Muscle of leg (tissue), 16 donors: ENCODE measurements at places on chromosomes 5 and 9. TPM values are rescaled to one million over a fixed set of nuclear protein-coding genes. Genes with fewer than 3 reads are reported as not detected.

TTLL11 gene
- 20.4 TPM for polyA plus RNA-seq

SLC24A2 gene
- polyA plus RNA-seq: 0.57 TPM

DNA sequence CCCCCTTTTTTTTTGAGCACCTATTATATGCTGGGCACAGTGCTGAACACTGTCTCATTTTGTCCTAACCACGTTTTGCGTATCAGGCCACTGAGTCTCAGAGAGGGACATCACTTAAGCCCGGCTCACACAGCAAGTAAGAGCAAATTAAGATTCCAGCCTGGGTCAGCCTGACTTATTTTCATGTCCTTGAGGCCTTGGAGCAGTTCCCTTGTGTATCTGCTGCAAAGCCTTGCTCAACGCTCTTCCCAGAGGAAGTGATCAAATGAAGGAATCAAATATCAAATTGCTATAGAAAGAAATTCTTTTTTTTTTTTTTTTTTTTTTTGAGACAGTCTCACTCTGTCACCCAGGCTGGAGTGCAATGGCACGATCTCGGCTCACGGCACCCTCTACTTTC is 30.7 kb downstream of the ERGIC1 start:
- DNase-seq: no peak
- H3K4me3 ChIP-seq: no peak overlapping the region
- no peaks in the 10 kb centered on the region for H3K27me3 ChIP-seq
- peaks cover 52% of the 10 kb centered on the region for H3K4me1 ChIP-seq
- no peak overlapping the region for H3K27ac ChIP-seq

- no peak overlapping the region for H3K27ac ChIP-seq
- peaks cover 43% of the 10 kb centered on the region for H3K36me3 ChIP-seq
- DNase-seq: peak; percentile 73
- no peak overlapping the region for H3K4me3 ChIP-seq
- no peaks in the 10 kb centered on the region for H3K27me3 ChIP-seq
- H3K4me1 ChIP-seq: peaks cover 24% of the 10 kb centered on the region
Observed at GRCh38 chr9:128124873-128125579, 2.5 kb downstream of the PTGES2 start.

DNA sequence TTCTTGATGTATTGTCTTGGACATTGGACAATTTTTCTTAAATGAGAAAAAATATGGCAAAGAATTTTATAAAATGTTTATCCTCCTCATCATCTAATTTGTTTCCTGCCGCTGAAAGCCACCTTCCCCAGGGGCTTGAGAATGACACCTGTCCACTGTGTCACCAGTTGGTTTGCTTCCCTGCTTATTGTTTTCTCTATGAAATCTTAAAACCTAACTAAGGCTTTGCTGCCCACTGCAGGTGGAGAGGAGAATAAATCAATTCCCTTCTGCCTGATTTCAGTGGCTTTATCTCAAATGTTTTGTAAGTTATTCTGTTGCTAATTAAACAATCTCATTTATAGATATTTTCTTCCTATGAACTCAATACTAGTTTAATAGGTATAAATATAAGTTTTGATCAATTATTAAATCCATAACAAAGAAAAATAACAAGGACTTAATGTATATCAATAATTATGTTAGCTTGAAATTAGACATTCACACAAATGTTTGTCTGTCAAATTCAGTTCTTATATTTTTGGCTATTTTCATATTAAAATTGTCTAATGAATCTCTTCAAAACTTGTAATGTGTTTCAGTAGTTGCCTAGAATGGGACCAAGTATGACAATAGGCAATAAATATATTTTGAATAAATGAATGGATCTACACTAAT is 822.5 kb downstream of the PTPRD start:
- H3K36me3 ChIP-seq: no peaks in the 10 kb centered on the region
- H3K27ac ChIP-seq: no peak overlapping the region
- DNase-seq: peak; percentile 54
- H3K4me3 ChIP-seq: no peak overlapping the region
- H3K4me1 ChIP-seq: no peaks in the 10 kb centered on the region
- no peaks in the 10 kb centered on the region for H3K27me3 ChIP-seq

DNA sequence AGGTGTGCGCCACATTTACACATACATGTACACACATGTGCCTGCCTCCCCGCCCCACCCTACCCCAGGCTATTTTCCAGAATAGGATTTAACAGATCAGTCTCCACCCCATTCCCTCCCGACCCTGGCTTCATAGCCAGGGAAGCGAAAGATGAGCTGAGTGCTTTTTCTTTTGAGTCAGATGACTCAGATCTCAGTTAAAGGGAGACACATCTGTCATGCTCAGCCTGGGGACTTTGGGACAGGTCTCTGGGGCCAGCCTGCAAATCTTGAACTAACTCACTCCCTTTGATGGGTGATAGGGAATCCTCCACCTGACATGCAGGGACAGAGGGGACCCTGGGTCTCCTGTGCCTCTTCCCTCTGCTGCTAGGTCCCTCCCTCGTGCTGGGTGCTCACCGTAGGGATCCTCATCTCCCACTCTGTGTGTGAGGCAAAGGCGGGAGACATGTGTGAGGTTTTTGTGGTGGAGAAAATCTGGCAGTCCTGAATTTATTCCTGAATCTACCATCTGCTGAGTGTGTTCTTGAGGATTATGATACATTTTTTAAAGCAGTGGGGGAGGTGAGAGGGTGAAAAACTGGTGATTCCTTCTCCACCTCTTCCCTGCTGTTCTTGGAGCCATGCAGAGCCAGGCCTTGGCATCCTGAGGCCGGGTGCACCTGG is 37.7 kb downstream of the NEUROG1 start:
- H3K27ac ChIP-seq: no peak overlapping the region
- H3K4me1 ChIP-seq: no peaks in the 10 kb centered on the region
- H3K36me3 ChIP-seq: no peaks in the 10 kb centered on the region
- DNase-seq: no peak

GRCh38 chr5:60178101-60178500 is 284.6 kb upstream of the PDE4D start:
- H3K4me1 ChIP-seq: no peaks in the 10 kb centered on the region
- no peaks in the 10 kb centered on the region for H3K36me3 ChIP-seq
- no peak for DNase-seq
- no peaks in the 10 kb centered on the region for H3K27me3 ChIP-seq

TNFSF8 gene
- 0.58 TPM for polyA plus RNA-seq

ANKDD1B gene
- 0.48 TPM for polyA plus RNA-seq

DNA sequence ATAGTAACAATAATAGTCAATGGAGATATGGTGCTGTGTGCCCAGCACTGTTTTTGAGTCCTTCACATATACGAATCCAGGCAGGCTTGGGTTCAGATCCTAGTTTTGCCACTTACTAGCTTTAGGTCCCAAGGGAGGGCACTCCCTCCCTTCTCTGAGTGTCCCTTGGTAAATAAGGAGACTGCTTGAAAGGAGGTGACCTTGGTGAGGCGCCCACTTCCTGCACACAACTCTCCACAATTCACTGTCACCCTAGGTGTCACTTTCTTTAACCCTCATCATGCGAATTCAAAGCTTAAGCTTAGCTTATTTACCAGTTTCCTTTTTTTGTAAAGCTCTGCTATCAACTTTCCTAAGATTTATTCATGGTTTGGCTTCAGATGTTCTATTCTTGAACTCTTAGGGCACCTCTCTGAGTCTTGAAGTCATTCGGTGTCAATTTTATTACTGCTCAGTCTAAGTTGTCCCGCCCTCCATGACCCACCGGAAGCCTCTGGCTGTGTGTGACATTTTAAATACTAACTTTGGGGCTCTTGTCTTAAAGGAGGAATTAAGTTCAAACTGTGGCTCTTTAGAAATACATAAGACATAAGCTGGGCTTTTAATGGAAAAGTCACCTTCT is 170.7 kb upstream of the ZNF618 start:
- peaks cover 3% of the 10 kb centered on the region for H3K27me3 ChIP-seq
- peaks cover 8% of the 10 kb centered on the region for H3K4me1 ChIP-seq

GRCh38 chr9:32463500-32464293 is 62.3 kb downstream of the RIGI start:
- H3K4me1 ChIP-seq: no peaks in the 10 kb centered on the region
- no peak overlapping the region for H3K27ac ChIP-seq
- H3K27me3 ChIP-seq: no peaks in the 10 kb centered on the region
- no peak overlapping the region for H3K4me3 ChIP-seq

- H3K36me3 ChIP-seq: no peaks in the 10 kb centered on the region
- no peaks in the 10 kb centered on the region for H3K4me1 ChIP-seq
- no peak overlapping the region for H3K4me3 ChIP-seq
- peak; percentile 42 for DNase-seq
- no peaks in the 10 kb centered on the region for H3K27me3 ChIP-seq
Observed at GRCh38 chr5:102312586-102313370, 16.7 kb upstream of the SLCO4C1 start.

PPP2R2B gene
- polyA plus RNA-seq: 2.3 TPM

DNA sequence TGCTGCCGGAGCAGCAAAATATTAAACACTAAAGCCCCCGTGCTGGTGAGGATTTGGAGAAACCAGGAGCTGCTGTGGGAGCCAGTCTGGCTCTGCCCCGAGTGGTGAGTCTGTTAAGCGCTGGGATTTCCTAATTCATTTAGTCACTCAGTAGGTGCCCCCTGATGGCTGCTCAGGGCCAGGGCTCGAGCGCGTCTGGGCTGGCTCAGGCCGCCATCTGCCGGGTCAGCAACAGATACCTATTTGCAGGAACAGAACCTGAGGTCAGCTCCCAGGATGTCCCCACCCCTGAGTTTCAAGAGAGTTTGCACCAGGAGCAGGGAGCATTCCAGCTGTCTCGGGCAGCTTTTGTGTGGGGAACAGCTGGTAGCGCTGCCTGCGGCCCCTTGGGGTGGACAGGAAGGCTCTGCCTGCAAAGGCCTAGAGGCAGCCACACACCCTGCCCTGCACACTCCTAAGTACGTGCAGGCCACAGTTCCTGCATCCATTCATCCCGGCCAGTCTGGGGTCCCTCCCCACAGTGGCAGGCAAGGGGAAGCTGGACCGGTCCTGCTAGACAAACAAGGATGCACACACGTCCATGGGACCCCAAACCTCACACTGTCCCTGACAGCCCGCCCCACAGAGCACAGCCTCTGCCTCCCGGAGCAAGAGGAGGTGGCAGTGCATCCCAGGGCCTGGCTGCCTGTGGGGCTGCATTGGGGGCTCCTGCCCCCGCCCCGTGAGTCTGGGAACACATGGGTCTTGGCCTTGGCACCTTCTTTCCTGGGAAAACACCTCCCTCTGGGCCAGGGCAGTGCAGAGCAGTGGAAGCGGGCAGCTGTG is 83.7 kb downstream of the ADAMTS2 start:
- H3K36me3 ChIP-seq: peaks cover 5% of the 10 kb centered on the region
- H3K27ac ChIP-seq: no peak overlapping the region
- DNase-seq: no peak
- peaks cover 79% of the 10 kb centered on the region for H3K4me1 ChIP-seq
- H3K4me3 ChIP-seq: no peak overlapping the region
- peaks cover 8% of the 10 kb centered on the region for H3K27me3 ChIP-seq
